ENCODE measurements at places on chromosomes 11 and 22. TPM values are rescaled to one million over a fixed set of nuclear protein-coding genes. Genes with fewer than 3 reads are reported as not detected.

GRCh38 chr22:20646906-20647305 is 127.0 kb upstream of the SERPIND1 start:
- no peak for DNase-seq

DNA sequence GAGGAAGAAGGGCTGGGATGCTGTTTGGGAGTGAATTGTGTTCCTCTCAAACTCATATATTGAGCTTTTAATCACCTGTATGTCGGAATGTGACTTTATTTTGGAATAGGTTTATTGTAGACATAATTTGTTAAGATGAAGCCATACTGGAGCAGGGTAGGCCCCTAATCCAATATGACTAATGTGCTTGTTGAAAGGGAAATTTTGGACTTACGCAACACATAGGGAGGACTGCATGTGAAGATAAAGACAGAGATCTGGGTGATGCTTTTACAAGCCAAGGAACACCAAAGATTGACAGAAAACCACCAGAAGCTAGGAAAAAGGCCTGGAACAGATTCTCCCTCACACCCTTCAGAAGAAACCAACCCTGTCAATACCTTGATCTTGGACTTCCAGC is 43.2 kb upstream of the OVCH2 start:
- no peak for DNase-seq

- no peak for DNase-seq
Observed at GRCh38 chr22:36546932-36547331, 18.0 kb upstream of the EIF3D start.

DNA sequence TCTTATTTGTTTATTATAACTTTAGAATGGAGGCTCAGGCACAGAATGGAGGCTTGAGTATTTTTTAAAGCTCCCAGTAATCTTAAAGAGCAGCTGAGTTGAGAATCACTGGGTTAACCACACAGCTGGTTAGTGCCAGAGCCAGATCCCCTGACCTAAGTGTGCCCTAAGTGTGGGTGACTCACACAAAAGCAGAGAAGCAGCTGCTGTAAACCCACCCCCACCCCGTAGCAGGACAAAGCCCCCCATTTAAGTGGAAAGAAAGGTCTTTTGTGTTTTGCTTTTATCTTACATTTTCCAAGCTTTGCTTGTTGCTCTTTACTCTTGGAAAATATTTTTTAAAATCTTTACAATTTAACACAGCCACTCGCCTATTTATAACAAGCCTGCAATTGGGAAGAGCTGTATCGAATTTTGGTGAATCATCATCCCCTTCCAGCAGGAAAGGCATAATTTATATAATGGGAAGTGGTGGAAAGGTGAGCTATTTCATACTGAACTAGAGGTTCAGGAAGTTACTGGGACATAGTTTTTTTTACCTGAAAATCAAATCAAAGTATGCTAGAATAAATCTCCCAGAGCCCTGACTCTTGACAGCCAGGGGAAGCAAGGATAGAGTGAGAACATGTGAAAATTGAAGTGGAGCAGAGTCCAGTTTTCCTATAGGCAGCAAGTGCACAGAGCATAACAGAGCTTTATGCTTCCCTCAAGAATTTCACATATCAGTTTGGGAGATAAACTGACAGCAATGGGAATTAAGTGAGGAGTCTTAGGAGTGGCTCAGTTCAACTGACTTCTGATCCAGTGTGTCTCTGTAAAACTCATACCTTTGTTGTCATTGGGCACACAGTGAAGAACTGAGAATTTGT is 405.7 kb downstream of the AASDHPPT start:
- no peak for DNase-seq

DNA sequence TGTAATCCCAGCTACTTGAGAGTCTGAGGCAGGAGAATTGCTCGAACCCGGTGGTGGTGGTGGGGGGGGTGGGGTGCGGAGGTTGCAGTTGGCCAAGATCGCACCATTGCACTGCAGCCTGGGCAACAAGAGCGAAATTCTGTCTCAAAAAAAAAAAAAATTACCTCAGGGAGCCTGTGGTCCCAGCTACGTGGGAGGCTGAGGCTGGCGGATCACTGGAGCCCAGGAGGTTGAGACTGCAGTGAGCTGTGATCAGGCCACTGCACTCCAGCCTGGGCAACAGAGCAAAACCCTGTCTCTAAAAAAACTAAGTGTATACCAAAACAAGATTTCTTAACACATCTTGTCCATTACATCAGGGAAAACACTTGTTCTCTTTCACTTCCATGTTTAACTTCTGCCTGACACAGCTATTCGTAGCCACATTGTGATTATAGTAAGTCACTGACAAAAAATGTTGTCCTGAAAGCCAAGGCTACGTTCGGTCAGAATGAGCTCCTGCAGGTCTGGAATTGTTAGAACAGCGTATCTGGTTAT is 1.4 kb downstream of the TMEM80 start:
- no peak for DNase-seq

DNA sequence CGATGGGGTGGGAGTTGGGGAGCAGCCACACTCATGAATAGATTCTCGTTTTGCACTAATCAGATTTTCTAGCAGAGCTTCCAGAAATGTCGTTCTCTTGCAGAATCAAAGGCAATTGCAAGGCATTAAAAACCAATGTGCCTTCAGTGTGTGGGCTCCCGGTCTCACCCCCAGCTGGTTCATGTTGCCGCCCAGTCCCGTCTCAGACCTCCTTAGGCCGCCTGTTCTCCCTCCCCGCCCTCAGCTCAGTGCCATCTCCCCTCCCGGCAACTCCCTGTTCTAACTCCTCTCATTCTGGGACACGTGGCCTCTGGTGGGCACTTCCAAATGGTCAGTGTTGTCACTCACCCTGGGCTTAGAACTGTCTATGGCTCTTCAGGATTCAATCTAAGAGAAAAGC is 42.5 kb upstream of the SMIM38 start:
- no peak for DNase-seq

DNA sequence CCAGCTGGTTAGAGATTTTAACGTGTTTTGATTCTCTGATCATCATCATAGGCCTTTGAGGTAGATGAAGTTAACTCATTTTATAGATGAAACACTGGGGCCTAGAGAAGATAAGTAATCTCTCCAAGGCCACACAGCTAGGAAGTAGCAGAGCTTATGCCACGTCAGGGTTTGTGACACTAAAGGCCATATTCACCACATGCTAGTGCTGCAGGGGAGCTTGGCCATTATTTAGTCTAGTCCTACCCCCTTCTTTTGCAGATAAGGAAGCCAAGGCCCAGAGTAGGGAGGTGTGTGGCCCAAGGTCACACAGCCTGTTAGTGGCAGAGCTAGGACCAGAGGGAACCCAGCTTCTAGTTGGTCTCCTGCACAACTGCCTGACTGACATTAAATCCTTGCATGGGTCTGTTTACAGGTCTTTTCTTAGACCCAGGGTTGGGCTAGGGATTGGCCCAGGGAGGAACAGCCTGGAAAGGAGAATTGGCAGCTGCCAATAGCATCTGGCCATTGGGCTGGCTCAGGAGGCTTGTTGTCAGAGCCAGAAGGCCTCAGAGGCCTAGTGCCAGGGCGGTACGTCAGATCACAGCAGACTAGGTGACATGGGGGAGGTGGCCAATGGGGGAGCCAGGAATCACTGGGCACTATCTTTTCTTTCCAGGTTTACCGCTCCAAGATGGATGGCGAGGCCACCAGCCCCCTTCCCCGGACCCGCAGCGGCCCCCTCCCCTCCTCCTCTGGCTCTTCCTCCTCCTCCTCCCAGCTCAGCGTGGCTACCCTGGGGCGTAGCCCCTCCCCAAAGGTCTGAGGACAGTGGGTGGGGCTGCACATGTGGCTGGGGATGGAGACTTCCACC is 36.0 kb downstream of the PHLDB1 start:
- DNase-seq = no peak

DNA sequence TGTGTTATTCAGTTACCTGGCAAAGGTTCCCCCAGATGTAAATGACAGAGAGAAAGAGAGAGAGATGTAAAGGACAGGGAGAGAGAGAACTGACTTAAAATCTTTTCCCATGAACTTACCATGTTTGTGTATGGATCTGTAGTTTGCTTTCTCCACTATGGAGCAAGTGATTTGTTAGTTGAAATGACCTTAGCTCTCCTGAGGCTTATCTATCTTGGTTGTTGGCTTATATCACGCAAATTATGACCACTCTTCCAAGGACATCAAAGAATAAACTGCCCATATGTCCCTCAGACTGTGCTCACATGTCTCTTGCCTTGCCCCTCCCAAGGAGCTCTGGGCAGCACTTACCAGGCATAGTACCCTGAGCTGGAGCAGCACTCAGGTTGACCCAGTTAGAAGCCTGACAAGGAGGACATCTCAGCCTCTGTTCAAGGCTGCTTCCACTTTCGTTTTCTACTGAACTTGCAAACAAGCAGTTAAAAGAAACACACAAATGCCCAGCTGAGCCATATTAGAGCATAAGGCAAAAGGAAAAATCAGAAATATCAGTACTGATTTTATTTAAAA is 95.3 kb upstream of the RCN1 start:
- DNase-seq = no peak

GRCh38 chr22:44266796-44267760 is 45.7 kb downstream of the SHISAL1 start:
- no peak for DNase-seq

- no peak for DNase-seq
Observed at GRCh38 chr11:8016440-8016839, 29.3 kb downstream of the EIF3F start.

GRCh38 chr11:61617515-61617914 is 36.6 kb upstream of the SYT7 start:
- DNase-seq = no peak

DNA sequence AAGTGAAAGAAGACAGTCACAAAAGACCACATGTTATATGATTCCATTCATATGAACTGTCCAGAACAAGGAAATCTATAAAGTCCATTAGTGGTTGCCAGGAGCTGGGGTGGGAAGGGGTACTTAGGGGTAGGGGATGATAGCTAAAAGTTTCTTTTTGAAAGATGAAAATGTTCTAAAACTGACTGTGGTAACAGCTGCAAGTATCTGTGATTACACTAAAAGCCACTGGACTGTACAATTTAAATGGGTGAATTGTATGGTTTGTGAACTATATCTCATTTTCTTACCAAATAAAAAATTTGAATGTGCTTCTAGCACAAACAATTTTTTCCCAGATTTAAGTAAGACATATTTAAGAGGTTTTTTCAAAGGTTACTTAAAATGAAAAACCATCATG is 22.1 kb downstream of the CHKA start:
- no peak for DNase-seq

GRCh38 chr11:45022294-45023064 is 71.8 kb upstream of the TP53I11 start:
- DNase-seq = no peak

- no peak for DNase-seq
Observed at GRCh38 chr11:116980136-116980793, 118.0 kb downstream of the SIK3 start.

DNA sequence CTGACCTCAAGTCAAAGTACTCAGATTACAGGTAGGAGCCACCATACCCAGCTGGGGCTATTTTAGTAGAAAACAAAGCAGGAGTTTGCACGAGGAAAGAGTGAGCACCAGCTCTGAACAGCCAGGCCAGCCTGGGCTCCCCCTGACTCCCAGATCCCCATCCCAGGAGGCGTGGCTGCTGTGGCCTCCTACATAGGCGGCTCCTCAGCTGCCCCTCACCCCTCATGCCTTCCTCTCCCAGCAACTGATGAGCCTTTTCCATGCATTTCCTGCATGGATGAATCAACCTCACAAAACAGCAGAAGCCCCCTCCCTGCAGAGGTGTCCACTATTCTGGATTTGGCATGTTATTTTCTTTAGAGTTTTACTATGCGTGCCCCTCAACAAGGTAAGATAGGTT is 10.5 kb upstream of the FLRT1 start:
- no peak for DNase-seq

GRCh38 chr11:60840470-60841430 is 1.2 kb upstream of the CCDC86 start:
- no peak for DNase-seq

Gene PPP6R3
- polyA plus RNA-seq = 95.8 TPM

Gene SLC22A8
- 48.6 TPM for polyA plus RNA-seq

Gene CSF2RB
- polyA plus RNA-seq = 2.6 TPM

Gene DTX4
- 43.0 TPM for polyA plus RNA-seq

Gene SCN4B
- 1.7 TPM for polyA plus RNA-seq

Gene SCUBE2
- 6.1 TPM for polyA plus RNA-seq

Gene CRACR2B
- 9.7 TPM for polyA plus RNA-seq
